ENCODE measurements at places on chromosomes 1 and 21.

DNA sequence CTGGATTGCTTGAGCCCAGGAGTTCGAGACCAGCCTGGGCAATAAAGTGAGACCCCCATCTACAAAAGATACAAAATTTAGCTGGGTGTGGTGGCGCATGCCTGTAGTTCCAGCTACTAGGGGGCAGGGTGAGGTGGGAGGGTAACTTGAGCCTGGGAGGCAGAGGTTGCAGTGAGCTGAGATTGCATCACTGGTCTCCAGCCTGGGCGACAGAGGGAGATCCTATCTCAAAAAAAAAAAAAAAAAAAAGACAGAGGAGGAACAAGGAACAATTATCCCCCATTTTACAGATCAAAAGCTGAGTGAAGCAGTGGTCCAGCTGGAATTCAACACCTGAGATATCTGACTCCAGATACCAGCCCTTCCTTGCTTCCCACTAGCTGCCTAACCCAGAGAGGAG is 34.8 kb downstream of the L1TD1 start:
- no peak for DNase-seq

GRCh38 chr1:224911217-224911616 is 18.3 kb upstream of the DNAH14 start:
- no peak for DNase-seq

DNA sequence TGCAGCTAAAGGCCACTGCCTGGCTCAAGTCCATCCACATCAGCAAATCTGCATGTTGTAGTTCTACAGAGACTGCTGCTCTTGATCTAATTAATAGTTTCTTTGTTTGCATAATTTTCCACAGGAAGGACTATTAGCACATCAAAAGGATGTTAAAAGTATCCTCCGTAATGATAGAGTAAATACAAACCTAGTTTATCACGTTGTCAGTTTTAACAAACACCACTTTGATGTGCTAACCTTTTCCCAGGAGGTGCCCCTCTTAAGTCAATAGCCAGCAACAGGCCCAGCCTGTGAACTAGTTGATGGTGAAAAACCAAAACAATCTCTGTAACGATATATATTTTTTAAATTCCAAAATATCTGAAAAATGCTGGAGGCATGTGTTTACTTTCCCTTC is 64.2 kb upstream of the SLC22A15 start:
- no peak for DNase-seq

DNA sequence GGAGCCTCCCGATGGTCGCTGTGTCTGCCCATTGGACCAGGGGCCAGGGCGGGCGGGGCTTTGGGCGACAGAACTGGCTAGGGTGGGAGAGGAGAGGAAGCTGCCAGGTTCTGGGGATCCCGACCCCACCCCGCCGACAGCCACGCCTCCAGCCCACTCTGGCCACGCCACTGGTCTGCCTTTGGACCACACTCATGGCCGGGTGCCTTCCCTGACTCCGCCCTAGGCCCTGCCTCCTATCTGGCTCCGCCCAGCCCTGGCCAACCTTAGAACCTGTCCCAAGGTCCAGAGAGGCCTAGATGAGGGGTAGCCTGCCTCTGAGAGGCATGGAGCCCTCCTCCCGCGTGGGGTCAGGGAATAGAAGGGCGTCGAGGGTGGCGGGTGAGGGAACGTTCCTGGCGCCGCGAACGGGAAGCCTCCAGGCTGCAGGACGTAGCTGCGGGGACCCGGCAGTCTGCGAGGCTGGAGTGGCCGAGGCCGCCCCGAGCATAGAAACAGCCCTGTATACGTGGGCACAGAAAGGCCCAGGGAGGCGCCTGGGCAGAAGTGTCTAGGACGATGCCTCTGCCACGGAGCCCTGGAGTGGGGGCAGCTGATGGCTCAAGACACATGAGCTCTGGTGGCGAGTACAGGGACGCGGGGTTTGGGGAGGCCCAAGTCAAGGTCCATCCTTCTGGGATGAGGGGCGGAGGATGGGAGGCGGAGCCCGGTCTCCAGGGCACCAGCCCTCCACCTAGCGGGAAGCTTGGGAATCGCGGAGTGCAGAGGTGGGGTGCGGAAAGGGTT is 11.5 kb upstream of the COL16A1 start:
- DNase-seq, result no peak

DNA sequence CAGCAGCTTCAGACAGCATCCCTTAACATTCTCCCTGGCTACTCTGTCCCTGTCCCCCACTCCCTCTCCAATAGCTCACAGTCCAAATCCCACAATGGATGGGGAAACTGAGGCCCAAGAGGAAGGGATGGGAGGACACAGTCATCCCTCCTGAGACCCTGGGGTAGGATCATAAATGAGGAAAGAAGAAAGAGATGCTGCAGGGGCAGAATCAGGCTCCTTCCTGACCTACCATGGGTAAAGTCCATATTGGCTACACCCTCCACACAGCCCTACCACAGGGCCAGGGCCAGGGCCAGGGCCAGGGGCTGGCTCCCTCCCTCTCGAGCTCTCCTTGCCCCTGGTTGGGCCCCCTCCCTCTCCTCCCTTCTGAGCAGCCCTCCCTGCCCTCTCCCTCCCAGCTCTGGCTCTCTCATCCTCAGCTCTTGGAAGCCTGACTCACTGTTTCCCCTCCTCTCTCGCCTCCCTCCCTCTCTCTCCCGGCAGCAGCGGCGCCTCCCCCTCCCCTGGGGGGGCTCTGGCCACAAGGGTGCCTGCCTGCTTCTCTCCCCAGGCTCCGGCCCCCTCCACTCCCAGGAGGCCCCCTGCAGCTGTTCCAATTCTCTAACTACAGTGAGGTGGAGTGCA is 4.9 kb downstream of the AHDC1 start:
- DNase-seq, result no peak

GRCh38 chr1:27341525-27342252 is at the start of gene SYTL1:
Gene SYTL1, plus strand, starts transcription at chr1:27342022. Its CDS starts 3,313 bp downstream, at chr1:27345335.
- peak; percentile 60 for DNase-seq

- no peak for DNase-seq
Observed at GRCh38 chr1:223721658-223722607, 9.6 kb downstream of the CAPN2 start.

DNA sequence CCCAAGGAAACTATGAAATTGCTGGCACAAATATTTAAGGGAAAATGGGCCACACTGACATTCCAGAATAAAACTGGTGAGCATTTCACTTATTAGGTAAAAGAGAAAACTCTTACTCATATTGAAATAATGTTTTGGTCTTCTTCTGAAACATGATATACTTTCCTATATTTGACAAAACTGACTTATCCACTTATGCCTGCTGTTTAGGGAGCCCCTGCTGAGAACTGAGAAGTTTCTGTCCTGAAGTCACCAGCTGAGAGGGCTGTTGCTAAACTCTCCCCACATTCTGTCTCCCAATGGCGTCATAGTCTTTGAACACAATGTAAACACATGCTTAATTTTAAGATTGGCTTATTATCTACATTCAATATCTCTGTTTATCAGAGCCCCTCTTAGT is 46.8 kb upstream of the ZC3H11B start:
- no peak for DNase-seq

DNA sequence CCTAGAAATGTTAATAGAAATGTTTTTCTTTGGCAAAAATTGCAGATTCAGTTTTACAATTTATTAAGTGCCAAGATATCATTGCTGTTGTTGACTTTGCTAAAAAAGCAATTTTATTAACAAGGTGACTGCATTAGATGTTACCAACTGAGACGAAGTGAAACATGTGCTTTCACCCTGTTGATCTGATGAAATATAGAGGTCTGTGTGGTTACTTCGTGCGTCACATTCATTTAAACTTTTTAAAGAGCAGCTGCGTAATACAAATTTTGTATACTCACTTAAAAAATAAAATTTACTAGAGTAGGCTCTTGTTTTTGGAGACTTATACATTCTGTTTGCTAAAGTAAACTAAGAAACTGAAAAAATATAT is 465.7 kb downstream of the USP25 start:
- no peak for DNase-seq

DNA sequence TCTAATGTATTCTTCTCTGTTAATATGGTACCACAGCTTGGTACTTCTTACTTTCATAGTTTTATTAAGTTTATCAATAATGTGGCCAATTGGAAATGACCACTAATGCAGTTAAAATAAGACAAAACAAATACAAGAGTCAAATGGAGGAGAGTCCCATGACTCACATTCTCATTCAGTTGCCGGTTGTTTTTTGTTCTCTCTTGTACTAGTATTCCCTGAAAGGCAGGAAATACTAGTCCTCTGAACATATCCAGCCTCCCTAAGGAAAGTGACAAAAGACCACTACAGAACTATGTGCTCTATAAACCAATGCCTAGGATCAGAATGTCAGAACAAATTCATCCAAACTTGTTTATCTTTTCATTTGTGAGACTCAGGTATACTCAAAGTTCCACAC is 165.2 kb upstream of the SAMSN1 start:
- no peak for DNase-seq

GRCh38 chr1:39832294-39832693 is 43.6 kb upstream of the BMP8B start:
- DNase-seq, result no peak

DNA sequence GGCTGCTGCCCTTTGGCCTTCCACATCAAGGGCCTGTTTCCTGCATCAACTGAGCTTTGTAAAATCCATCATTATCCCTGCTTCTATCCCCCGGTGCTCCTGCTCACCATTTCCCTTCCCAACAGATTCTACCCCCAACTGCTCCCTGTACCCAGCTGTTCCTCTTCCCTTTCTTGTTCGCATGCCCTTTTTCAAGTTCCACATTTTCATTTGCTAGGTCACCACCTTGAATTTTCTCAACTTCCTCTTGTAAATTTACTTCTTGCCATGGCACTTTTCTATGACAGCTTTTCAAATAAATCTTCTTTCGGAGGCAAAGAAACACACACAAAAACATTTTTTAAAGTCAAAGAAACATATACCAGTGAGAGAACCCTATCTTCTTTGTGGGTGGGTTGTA is 330.5 kb upstream of the ADGRL2 start:
- DNase-seq, result no peak
